ENCODE measurements at places on chromosomes 3 and 15.
A peak's percentile ranks its signal among the peaks of the same experiment; 100 is the strongest.

GRCh38 chr3:78887547-78888011 lies 880.2 kb downstream of the ROBO1 start:
- no peak for DNase-seq

- DNase-seq, result no peak
Observed at GRCh38 chr3:195075941-195076875, 194.8 kb downstream of the XXYLT1 start.

GRCh38 chr3:29559741-29560465 lies 279.0 kb downstream of the RBMS3 start:
- no peak for DNase-seq

DNA sequence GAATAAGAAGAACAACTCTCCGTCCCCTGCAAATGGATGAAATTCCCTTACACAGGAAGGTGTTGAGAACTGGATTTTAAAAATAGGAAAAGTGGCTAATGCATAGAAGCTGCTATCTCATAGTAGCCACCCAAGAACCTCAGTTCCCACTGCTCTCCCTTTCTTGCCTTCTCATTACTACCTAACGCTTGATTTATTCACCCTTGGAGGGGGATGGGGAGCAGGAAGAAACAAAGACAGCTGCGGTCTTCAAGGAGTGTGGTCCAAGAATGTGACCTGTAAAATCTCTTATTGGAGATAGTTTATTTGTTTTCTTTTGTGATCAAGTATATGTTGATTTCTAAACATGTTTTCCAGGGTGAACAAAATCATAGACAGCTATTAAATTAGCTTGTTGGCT lies 274.1 kb upstream of the CTNNB1 start:
- no peak for DNase-seq

- DNase-seq, result no peak
Observed at GRCh38 chr3:51044982-51045381, 340.1 kb upstream of the MANF start.

GRCh38 chr3:38658841-38659240 lies 9.4 kb upstream of the SCN5A start:
- no peak for DNase-seq

- peak; percentile 47 for DNase-seq
Observed at GRCh38 chr15:72785432-72785831, 1.9 kb upstream of the ADPGK start.

DNA sequence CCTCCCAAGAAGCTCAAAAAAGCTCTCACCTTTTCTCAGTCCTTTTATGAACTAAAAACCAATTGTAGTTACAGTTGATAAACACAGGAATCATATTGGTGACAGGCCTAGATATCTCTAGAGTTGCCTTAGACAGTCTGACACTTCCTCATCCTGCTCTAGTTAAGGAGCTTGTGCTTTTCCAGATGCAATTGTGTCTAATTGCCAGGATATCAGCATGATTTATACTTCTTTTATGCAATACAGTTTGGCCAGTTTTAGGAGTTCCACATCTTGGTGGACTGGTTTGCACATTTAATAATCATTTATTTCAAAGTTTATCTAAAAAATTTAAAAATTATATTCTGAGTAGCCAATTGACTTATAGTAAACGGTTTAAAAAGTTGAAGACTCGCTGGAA lies 95.7 kb downstream of the DUT start:
- DNase-seq, result no peak

DNA sequence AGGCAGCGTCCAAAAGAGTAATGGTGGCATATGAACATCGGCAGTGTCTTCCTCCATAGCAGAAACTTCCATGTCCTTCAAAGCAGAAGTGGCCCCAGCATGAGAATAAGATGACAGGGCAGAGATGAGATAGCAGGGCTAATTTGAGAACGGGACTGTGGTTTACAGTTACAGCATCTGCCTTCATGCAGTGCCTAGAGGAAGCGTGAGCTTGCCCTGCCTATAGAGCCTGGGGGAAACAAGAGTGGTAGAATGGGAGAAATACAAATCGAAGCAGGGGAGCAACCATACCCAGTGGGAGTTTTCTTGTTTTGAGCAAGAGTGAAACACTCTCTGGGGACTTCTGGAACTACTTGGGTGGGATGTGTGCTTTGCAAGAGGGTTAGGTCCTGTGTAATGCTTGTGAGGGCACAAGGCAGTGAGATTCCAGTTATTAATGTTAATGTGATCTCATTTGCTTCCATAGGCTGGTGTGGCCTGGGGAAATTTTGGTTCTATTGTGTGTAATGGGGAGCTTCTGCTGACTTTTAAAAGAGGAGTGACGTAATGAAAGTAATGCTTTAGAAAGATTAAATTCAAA lies 616.9 kb downstream of the ZIC1 start:
- no peak for DNase-seq

GRCh38 chr3:48364840-48365239 lies 7.2 kb upstream of the FBXW12 start:
- no peak for DNase-seq

GRCh38 chr15:64746356-64746755 lies 29.0 kb downstream of the RBPMS2 start:
- DNase-seq, result no peak

GRCh38 chr3:10674578-10674977 lies 141.4 kb upstream of the SLC6A11 start:
- no peak for DNase-seq

- no peak for DNase-seq
Observed at GRCh38 chr3:185233328-185233727, 20.5 kb downstream of the EHHADH start.

GRCh38 chr3:49729966-49730609 lies 6.3 kb upstream of the GMPPB start:
- no peak for DNase-seq

DNA sequence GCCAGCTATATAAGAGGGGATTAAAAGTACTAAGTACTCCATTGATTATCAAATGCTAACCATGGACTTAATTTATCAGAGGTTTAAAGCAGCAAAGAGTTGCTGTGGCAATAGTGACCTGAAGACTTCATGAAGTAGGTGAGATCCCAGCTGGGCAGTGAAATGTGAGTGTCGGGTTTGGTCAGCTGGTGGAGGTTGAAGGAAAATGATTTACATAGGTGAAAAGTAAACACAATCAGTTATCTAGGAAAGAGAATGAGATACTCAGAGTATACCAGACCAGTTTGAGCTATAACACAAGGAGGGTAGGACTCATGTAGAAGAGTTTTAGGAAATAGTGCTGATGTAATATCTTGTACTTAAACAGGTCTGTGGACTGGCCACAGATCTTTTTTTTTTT lies 16.5 kb upstream of the FBXO22 start:
- DNase-seq, result no peak

DNA sequence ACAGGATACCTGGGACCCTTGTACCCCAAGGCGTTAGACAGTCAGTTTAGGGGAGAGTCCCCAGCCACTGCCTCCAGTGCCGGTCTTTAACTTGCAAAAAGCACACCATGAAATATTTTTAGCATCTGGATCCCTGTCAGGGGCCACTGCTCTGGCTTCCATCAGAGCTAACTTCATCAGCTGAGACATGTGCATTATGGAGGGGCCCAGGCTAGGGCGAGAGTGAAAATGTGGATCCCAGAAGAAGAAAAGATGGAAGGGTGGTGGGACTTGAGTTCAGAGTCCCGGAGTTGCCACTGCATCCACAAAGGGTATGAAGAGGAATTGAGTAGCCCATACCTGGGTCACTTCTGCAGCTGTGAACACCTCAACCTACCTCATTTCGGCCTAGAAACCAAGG lies 23.5 kb upstream of the SPATA12 start:
- DNase-seq, result no peak

GRCh38 chr15:90340345-90340744 lies 11.7 kb upstream of the ZNF774 start:
- no peak for DNase-seq

DNA sequence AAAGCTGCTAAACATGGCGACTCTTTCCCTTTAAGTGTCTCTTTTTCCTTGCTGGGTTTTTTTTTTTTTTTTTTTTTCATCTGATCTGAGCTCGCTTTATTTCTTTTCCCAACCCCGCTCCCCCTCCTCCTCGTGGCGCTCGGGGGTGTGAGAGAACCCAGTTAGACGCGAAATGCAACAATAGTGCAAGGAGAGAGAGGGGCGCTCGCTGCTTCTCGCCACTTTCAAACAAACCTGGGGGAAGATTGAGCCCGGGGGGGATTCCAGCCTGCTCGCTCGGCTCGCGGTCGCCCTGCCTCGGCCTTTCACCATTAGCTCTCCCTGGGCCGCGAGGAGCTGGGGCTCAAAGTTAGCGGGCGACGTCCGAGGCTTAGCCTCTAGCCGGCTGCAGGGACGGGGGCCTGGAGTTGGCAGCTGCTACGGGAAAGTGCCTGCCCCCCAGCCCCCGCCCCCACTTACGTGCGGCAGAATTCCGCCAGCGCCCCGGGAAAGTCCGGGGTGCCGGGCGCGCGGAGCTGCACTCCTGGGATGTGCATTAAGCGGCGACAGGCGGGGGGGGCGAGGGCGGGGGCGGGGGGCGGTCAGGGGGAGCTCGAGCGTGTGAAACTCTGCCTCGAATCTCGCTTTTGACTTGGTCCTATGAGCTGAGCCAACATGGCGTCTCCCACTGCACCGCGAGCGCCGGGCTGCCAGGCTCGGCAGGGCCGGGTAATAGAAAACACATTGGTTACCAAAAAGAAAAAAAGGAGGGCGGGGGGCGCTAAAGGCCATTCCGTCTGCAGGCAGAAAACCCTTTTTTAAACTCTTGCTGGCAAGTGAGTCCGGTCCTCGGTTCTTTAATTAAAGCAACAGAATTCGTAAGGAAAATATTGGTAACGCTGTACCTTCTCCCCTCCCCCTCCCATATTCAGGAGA lies 10.4 kb downstream of the NR2F2 start:
- no peak for DNase-seq

DNA sequence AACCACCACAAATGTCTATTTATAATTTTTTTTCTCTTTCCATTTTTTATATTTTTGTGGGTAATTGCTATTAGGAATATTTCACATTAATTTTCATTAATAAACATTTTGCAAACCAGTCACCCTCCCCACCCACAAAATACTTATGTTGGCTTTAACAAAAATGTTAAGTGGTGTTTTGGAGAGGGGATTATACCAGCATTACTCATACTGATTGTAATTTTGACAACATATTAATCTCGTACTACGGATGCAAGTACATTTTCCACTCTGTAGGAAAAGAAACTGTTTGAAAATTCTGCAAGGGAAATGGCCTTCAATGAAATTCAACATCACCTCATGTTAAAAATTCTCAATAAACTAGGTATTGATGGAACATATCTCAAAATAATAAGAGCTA lies 58.3 kb downstream of the BCHE start:
- no peak for DNase-seq

GRCh38 chr3:158368271-158368670 lies 202.7 kb upstream of the MLF1 start:
- no peak for DNase-seq

DNA sequence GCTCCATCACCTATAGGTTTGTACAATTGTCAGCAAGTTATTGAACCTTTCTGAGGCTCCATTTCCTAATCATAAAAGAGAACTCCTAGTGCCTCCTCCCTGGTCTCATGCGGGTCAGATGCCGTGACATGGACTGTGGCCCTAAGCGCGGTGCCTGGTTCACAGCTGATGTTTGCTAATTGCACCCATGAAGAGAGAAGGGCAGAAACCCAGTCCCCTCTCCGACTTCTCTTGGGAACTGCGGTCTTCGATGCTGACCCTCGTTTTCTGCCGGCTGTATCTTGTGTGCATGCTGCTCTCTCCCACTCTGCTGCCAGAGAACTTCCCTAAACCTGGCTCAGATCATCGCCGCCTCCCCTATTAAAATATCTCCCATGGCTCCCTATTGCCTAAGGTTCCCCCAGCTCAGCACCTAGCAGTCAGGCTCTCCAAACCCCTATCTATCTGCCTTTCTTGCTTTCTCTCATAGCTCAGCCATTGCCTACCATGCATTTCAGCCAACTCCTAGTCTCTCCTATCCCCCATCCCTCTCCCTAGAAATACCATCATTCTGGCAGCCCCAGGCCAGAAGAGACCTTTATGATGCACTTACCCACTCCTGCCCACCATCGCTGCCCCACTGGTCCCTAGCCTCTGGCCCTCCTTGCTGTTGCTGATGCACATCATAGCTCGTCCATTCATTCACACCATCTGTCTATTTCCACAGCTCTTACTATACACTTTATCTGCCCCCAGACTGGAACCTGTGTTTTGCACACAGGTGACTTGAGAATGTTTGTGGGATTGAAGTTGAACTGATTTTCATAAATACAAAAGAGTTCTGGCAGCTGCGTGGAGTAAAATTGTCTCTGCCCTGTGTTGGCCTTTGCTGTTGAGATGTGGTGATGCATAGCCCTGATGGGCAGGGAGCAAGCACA lies 6.6 kb downstream of the ISG20 start:
- DNase-seq, result no peak

GRCh38 chr15:69677403-69677802 lies 224.8 kb downstream of the RPLP1 start:
- DNase-seq, result no peak

- DNase-seq, result no peak
Observed at GRCh38 chr15:50181201-50181968, 611 bp upstream of the SLC27A2 start.

GRCh38 chr15:39438799-39439592 lies 141.9 kb upstream of the THBS1 start:
- no peak for DNase-seq

DNA sequence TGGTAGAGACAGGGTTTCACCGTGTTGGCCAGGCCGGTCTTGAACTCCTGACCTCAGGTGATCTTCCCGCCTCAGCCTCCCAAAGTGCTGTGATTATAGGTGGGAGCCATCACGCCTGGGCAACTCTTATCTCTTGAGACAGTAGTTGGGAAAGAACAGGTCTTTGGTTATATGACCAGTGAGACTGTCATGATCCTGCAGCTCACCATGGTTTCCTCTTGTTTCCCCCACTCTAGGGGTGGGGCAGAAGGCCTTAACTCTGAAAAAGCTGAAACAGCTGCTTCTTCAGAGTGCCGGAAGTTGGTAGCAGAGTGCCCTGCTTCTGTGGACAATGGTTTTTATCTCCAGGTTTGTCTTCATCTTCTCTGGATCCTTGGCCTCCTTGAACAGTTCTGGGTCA lies 4.7 kb upstream of the TYRO3 start:
- DNase-seq, result no peak

GRCh38 chr3:36494461-36495109 lies 114.3 kb downstream of the STAC start:
- DNase-seq, result no peak

DNA sequence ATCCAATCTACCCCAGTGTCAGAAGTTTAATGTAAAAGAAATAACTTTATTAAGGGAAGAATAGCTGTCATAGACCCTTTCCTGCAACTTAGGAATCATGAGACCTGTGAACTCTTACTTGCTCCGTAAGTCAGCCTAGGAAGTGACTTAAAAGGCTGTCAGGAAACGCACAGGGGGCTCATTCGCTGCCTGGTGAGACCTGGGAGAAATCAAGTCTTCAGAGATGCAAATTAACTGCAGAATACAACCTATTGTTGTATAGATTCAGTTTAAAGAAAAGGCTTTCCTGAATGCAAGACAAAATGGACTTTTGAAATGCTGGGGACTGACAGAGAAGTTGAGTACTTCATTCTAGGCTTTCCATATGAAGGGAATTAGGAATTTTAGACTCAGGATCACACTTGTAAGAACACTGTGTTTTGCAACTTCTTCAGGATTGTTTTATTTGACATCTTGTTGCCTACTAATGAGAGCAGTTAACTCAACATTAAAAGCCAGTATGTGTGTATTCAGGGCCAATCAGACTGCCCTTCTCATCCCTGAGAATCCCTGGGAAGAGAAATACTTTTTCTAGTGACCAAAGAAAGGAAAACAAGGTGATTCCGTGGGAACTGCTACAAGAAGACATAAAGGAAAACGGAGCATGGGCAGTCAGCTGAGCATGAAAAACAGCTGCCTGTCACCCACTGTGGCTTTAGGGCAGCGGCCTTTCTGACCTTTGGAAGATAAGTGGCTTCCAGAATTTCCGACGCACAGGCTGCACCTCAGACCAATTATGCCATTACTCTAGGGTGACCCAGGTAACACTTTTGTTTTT lies 18.5 kb upstream of the DPPA4 start:
- DNase-seq, result no peak
